ENCODE measurements at places on chromosomes 3 and 15.

DNA sequence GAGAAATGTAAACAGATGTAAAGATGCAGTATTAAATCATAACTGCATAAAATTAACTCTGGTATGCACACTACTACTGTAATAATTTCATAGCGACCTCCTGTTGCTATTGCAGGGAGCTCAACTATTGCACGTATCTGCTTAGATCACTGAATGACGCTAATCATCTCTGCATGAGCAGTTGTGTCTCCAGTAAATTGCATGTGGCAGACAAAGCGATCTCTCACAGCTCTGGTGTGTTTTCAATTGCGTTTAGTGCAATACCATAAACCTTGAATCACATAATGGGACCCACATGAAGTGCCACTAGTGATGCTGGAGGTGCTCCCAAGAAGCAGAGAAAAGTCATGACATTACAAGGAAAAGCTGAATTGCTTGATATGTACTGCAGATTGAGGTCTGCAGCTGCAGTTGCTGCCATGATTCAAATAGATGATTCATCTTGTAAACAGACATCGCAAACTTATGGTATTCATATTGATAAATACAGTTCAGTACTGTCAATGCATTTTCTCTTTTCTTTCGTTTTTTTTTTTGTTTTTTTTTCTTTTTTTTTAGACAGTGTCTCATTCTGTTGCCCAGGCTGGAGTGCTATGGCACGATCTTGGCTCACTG is 30.2 kb upstream of the LCTL start:
- DNase-seq = no peak

DNA sequence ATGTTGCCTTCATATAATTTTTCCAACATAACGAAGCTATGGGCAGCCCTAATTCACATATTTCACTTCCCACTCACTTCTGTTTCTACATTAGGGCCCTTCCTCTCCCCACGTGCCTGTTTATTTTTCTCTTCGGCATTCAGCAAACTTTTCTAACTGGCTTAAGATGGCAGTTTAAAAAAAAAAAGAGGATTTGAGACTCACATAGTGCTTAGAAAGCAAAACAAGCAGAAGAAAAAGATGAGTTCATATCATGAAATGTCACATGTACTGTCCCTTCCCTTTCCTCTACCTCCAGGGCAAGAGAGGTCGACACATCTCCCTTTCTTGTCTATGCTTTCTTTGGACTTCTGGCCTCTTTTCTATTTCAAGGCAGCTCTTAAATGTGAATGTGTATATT is 30.6 kb downstream of the SLC49A4 start:
- no peak for DNase-seq

- no peak for DNase-seq
Measured at GRCh38 chr3:190014940-190015339, 105.8 kb downstream of the P3H2 start.

DNA sequence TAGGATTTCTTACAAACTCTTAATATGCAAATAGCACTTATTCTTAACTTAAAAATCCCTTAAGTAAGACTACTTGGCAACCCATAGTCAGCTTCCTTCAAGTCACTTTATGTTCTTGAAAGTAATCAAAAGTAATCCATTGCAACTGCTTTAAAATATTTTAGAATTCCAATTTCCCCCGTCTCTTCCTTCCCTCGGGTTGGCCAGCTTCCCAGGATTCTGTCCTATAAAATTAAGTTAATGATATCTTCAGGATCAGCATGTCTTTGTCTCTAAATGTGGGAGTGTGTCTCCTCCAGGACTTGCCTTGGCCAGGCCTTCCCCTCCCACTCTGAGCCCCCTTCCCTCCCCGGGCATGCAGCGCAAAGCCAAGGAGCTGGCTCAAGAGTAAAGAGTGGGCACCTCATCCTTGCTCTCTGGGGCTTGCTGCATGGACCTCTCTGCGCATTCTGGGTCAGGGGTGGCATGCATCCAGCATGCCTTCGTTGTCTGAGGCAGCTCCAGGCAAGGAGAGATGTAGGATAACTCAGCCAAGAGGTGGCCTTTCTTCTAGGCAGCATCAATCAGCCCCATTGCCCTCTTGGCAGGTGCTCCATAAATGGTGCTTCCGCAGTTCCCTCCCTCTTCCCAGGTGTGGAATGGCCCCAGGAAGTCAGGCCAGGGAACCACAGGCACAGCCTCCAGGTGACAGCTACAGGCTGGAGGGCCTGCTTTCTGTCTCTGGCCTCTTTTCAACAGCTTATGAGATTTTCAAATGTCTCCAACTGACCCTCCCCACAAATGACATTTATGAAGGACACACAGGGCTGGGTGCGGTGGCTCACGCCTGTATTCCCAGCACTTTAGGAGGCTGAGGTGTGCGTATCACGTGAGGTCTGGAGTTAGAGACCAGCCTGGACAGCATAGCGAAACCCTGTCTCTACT is 108.7 kb upstream of the ALDH1A3 start:
- DNase-seq = no peak

DNA sequence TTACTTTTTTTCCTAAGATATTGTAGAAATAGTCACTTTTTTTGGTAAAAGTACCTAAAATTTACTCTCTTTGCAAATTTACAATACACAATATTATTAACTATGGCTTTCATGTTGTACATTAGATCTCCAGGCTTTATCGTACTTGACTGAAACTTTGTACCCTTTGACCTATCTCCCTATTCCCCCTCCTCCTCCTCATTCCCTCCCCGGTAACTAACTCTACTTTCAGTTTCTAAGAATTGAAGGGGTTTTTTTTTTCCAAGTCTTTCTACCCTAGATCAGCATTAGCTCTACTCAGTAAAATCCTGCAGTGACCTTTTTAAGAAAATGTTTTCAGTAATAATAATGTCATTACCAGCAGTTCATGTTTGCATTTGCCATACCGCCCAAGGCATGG is 10.1 kb downstream of the HACL1 start:
- no peak for DNase-seq

DNA sequence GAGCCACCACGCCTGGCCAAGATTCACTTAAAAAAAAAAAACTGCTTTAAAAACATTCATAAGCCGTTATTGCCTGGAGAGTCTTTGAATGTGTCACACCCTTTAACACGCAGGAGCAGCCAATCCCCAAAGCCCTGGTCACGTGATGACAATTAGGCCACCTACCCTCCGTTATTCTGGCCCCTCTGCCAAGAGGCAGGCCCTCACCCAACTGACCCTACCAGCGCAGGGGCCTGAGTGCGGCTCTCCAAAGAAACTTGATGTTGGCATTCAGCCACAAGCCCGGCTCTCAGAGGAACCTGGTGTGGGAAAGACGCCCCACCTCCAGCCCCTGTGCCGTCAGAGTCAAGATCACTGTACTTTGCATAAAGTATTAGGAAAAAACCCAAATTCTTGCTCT is 11.6 kb upstream of the MUC4 start:
- DNase-seq = no peak

DNA sequence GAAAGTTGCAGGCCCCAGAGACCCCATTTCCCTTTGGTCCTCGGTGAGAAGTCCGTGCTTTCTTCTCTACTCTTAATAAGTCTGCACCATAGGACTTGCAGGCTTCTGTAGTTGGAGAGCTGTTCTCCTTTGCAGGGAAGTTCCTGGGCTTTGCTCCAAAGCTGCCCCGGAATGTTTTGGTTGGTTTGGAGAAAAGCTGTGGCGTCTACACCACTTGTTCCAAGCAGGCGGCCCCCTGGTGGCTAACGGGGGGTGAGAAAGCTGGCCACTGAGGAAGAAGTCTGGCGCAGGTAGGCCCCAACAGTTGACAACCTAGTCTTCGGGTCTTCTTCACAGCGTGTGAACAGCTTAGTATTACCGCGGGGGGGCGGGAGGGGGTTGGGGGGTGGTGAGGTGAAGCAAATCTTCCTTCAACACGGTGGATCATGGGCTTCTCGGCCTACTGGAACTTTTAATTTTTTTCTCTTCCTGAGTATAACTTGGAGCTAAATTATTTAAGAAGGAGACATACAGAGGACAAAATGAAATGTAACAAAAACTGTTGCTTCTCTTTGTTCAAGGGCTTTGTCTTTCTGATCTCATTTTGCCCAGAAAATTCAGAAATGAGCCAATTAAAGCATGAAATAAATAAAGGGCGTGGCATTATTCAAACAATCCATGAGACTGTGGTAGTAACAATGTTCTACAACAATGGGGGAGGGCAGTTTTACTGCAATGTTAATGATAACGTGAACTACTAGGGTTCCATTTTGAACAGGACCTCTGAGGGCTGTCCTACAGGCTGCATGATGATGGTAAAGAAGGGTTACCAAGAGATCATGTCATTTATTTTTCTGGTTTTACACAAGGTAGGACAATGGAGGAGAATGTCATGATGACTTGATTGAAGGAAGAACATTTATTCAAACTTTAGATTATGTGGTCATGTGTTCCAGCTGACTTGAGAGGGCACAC is 2.2 kb upstream of the THRB start:
- DNase-seq = no peak

DNA sequence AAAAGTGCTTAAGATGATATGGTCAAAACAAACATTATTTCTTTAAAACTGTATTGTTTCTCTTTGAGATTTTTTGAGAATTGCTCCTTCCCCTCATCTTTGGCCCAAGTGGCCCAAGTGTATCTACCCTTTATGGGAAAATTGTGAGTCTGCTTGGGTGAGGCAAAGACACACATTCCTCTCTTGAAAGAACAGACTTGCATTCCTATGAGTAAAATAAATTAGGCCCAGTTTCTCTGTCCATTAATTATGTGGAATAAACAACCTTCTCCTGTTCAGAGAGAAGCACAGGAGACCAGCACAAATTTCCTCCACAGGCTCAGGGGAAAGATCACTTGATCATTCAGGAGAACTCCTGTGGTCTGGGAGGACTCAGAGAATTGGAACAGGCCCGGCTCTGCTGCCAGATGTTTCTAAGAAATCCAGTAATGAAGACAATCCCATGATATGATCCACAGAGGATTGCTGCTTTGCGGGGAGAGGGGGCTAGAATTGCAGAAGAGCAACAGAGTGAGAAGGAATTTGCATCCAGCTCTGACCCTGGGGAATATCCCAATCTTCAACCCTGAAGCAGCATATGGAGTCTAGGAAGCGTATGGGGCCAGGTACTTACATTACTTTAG is 53.8 kb upstream of the BOC start:
- no peak for DNase-seq

DNA sequence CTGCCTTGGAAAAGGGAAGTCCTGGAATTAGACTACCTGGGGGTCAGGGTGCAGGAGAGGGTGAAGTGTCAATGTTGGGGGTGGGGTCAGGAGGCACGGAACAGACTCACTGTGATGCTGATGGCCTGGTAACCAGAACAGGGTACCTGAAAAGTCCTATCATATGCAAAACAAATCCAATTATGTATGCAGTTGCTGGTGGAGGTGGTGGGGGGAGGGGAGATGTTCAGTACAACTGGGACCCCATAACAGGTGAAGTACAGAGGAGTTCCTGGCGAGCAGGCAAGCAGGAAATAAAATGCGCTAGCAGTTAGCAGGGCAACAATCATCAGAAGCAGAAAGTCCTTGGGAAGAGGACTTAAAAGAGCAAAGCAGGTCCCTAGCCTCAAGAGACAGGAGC is 4.2 kb upstream of the KATNBL1 start:
- DNase-seq = no peak

DNA sequence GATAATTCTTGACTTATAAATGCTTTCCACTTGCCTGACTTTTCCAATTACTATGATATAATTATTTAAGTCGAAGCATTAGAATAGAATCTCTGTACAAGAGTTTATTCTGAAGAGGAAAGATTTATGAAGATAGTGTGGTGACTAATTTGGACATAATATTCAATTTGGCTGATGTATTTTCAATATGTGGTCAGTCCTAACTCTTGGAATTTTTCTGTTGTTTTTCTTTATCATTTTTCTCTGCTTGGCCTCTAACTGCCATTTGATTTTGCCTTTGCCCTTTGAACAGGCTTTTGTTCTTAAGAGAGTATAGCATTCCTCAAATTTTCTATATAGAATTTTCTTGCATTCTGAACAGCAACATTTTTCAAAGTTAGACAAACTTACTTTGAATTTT is 2.6 kb upstream of the MDFIC2 start:
- DNase-seq = no peak

DNA sequence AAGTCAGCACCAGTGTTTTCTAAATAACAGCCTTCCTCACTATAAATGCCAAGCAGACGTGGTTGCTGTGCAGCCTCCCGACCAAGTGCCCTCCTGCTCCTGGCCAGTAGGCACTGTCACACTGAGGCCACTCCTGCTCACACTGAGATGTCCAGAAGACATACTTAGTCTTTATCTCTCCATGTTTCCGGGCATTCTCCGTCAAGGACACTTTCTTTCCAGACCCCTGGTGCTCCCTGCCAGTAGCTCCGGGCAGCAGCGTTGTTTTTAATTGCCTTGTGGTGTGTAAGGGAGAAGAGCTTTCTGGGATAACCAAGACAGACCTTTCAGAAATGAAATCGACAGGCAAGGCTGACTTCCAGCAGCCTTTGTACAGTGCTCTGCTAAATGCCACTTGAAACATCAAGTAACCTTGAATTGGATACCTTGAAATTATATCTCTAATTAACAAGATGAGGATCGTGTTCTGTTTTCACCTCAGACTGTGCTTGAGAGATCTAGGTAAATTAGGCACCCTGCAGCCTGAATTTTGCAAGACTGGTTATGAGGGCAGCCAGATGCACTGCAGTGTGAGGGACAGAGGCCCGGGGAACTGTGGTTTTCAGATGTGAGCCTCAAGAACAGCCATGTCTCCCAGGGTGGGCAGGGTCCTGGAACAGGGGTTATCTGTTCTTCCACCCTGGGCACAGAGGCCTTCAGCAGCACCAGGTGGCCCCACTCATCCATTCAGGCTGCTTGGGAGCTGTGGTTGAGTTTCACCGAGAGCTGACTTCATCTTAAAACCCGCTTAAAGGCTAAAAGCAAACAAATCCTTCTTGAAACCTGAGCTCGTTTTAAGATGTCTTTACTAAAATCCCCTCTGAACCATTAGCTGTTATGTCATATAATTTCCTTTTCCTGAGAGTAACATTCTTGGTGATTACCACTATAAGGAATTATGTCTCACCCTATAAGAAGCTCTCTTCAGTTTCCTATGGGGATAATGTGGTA is 105.5 kb upstream of the IL12A start:
- no peak for DNase-seq

GRCh38 chr3:13452490-13453335 is 27.4 kb upstream of the HDAC11 start:
- peak; percentile 5 for DNase-seq

GRCh38 chr3:177928172-177928873 is 607.9 kb upstream of the KCNMB2 start:
- no peak for DNase-seq

DNA sequence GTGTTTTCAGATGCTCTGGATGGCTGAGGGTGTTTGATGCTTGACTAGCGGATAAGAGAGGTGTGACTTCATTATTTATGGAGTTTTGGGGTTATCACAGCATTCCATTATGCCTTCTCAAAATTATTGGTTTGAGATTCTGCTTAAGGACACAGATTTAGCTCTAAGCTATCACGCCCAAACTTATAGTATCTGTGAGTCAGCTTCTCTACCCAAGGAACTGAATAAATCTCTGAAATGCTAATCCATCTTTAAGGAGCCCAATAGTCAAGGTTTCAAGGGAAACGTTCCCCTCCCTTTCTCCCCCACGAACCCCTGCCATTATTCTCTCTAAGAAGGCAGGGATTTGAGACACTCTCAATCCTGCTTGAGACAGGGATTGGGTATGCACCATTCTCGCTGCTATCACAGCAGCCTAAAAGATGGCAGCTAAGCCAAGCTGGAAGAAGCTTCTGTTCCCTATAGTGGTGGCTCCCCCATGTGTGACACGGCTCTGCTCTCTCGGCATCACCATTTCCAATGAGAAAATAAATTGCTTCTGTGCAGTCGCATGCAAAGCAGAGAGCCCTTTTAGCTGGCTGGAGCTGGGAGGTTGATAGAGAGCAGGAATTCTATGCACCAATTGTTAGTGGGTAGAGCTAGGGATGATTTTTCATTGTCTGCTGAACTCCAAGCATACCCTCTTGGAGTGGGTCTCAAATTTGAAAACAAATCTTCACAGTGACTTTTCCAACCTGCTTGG is 151.1 kb downstream of the IL20RB start:
- DNase-seq = no peak

Measured in activated CD4-positive, alpha-beta T cell treated with anti-CD3 and anti-CD28 coated beads, Interleukin-2, amount 50 U/mL, for 48 hours (primary cell).